Neural progenitor cell (in vitro differentiated cells): ENCODE measurements at places on chromosomes 7 and 10.

GRCh38 chr7:40610461-40610860 lies 475.7 kb downstream of the SUGCT start:
- no peak for DNase-seq

- DNase-seq: no peak
Observed at GRCh38 chr7:20298486-20298901, 32.2 kb upstream of the ITGB8 start.

DNA sequence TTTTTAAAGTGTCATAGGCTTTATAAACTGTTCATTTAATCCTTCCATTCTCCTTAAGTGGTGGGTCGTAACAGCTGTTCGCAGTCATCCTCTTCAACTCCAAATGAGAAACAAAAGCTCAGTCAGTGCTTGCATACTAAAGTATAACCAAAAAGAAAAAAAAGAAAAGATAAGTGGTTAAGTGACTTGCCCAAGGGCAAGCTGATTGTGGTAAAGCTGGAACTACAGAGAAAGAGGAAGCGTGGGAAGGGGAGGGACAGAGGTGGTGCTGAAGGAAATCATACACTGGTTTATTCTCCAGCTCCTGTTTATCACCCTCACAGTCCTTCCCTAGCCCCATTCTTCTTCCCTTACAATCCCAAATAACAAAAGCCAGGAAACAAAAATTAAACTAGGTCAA lies 29.6 kb downstream of the IDE start:
- DNase-seq: no peak

GRCh38 chr10:24406809-24407483 lies 198.0 kb downstream of the KIAA1217 start:
- DNase-seq: no peak

DNA sequence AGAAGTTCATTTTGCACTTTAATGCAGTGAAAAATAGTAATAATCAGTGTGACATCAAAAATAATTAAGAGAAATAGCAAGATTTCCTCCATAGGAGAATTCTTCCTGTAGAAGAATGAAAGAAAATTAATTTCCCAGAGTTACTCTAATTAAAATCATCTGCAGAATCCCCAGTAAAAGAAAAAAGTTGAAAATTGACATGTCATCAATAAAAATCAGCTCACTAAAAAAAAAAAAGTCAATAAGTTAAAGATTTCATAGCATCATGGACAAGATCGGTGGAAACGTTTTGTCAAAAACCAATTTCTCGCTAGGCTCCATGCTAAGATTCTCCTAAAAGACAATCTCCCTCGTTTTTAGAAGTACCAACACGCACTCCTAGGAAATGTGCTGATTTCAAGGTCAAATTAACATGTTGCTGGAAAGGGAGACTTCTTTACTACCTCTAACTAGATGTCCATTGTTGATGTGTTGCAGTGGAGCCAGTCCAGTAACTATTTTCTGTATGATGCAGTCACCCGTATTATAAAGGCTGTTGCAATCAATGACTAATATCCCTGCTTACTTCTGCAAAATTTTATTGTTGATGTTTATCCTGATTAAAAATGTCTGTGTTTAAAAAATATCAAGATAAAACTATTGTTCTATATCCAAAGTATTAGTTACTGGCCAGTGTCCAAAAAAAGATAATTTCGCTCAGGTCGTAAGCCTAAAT lies 591.9 kb upstream of the MGMT start:
- no peak for DNase-seq

DNA sequence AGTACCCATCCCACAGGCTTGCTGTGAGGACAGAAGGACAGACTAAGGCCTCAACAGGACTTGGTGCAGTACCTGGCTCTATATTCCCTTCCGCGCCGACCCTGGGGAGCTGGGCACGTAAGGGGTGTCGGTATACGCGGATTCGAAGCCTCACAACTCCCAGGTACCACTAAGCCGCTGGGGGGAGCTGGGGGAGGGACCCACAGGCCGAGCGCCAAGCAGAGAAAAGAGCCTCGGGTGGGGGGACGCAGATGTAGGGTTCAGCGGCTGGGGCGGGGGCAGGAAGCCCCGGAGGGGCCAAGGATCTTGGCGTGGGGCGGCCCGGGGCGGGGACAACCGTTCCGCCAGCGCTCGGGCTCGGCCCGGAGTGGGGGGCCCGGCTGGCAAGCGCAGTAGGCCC lies 126.4 kb upstream of the ZNF746 start:
- peak; percentile 50 for DNase-seq

DNA sequence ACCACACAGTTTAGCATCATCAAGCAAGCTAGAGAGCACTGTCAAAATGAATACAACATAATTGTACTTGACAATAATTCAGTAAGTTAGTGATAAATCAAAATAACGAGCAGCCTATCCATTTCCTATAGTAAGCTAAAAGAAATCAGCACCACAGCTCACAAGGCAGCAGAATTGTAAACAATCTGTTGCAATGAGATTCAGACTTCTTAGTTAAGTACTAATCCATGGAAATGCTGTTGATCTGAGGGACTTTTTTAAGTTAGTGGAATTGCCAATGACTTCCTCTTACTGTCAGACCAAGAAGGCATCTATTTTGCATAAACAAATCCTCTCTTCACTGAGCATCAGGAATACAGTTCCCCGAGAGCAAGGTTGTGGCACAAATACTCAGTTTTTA lies 136.6 kb upstream of the CCDC6 start:
- DNase-seq: no peak

GRCh38 chr7:75931680-75932079 lies 16.7 kb downstream of the POR start:
- DNase-seq: no peak

- no peak for DNase-seq
Observed at GRCh38 chr7:307970-308369, 18.0 kb downstream of the FOXL3 start.

DNA sequence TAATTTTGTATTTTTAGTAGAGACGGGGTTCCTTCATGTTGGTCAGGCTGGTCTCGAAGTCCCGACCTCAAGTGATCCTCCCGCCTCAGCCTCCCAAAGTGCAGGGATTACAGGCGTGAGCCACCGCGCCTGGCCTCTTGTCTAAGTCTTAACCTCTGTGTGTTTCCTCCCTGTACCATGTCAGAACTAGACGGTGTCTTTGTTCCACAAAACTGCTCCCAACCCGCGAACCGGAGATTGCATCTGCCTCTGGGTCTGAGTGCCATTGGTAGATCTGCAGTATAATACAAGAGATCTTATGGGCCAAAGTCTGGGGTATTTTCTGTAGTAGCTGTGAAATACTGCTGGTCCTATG lies 1.3 kb upstream of the EEF1AKMT2 start:
- DNase-seq: no peak

- no peak for DNase-seq
Observed at GRCh38 chr10:82318534-82318933, 443.5 kb downstream of the NRG3 start.

- DNase-seq: no peak
Observed at GRCh38 chr10:98513704-98514103, 67.0 kb upstream of the HPS1 start.

- DNase-seq: no peak
Observed at GRCh38 chr10:84179059-84179710, 5.6 kb downstream of the GPR15LG start.

- peak; percentile 95 for DNase-seq
Observed at GRCh38 chr7:74365322-74366022, 76.3 kb downstream of the CLIP2 start.

GRCh38 chr7:155963356-155963755 lies 151.1 kb upstream of the SHH start:
- DNase-seq: no peak

DNA sequence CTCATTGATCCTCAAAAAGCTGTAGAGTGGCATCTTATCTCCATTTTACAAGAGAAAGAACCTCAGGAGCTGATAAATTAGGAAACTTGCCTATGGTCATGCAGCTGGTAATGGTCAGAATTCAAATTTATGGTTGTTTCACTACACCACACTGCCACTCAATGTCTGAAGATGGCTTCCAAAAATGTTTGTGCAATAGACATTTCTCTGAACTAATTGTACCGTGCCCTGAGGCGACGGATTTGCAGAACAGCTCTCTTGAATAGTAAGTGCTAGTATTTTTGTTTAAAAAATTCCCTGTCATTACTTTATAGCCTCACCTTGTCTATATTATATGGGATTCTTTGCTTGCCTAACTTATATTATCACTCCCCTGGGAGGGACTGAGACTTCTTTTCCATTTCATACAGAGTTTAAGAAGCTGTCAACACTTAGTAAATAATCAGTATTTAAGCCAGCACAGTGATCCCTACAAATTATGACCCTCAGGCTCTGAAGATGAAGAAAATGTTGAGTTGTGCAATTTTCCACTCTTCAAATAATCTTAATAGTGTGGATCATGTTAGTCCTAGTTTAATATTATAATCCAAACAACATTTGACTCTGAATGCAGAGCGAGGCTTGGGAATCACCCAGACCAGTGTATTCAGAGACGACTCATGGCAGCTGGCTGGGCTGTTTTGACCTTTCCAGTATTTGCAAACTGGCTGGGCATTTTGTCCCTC lies 346.6 kb downstream of the PTEN start:
- DNase-seq: no peak

GRCh38 chr10:119149729-119150128 lies 15.8 kb downstream of the SFXN4 start:
- DNase-seq: peak; percentile 31

DNA sequence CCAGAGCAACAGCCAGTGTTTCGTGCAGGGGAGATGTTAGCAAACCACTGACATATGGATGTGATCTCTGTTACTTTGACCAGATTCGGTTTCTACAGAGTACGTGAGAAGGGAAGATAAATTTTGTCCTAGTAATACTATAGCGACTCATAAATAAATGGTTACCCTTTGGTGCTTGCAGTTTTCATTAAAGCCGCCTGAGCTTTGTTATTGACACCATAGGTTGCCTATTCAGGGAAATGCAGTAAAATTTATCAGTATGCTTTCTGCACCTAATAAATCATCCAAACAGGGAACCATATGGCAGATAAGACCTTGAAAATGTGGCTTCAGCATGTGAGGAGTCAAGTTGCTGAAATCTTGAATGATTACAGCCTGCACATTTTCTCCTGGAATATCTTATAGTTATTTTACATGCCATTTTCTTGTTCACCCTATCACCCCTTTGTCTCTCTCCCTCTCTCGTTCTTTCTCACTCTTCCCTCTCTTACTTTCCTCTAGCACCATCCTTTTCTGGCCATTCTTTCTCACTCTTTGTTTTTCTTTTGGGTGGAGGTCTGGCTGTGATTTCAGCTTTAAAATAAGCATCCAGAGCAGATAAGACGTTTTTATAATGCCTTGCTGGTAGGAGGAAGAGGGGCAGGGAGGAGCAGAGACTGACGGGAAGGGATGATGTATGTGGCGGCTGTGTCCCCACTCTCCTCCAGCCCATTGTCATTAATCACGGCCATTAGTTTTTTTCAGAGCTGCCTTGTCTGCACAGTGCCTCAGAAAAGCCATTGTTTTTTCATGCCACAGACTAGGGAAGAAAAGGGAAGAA lies 182.5 kb downstream of the LRMDA start:
- peak; percentile 37 for DNase-seq

GRCh38 chr10:50552771-50553535 lies 70.8 kb downstream of the SGMS1 start:
- DNase-seq: peak; percentile 25
